ENCODE measurements at places on chromosomes 5 and 9.

DNA sequence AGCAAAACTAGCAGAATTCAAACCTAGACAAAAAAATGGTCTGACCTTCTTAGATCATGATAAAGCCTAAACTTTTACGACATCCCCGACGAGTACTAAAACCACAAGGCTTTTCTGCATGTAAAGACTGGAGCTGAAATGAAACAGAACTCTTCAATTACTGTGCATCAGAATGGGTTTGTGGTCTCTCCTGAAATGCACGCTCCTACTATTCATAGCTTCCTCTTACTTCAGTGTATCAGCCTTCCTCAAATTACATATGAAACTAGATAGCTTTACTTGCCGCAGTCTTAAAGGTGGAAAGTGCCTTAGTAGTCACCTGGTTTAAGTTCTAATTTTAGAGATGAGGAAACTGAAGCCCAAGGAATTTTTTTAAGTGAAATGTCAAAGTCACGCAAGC lies 24.6 kb upstream of the MED10 start:
- DNase-seq = no peak

- DNase-seq = no peak
These were observed 50.8 kb downstream of the RBM27 start for GRCh38 chr5:146254223-146254622.

DNA sequence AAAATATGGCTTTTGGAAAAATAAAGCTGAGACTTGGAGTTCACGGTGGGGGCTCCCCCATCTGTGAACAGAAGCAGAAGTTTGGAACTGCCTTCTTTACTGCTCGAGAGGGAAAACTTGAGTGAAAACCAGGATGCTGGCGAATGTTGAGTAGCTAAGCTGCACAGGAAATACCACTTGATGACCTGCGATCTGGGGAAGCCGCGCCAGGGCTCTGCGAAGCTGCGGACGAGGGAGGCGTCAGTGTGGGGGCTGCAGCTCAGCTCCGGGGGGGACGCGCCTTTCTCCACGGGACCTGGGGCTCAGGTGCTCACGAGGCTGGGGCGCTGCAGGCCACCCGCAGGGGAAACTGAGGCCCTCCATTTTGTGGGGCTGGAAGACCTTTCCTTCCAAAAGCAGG lies 62.3 kb downstream of the TENT4A start:
- no peak for DNase-seq

- peak; percentile 26 for DNase-seq
These were observed 2.5 kb downstream of the FST start for GRCh38 chr5:53482717-53483638.

DNA sequence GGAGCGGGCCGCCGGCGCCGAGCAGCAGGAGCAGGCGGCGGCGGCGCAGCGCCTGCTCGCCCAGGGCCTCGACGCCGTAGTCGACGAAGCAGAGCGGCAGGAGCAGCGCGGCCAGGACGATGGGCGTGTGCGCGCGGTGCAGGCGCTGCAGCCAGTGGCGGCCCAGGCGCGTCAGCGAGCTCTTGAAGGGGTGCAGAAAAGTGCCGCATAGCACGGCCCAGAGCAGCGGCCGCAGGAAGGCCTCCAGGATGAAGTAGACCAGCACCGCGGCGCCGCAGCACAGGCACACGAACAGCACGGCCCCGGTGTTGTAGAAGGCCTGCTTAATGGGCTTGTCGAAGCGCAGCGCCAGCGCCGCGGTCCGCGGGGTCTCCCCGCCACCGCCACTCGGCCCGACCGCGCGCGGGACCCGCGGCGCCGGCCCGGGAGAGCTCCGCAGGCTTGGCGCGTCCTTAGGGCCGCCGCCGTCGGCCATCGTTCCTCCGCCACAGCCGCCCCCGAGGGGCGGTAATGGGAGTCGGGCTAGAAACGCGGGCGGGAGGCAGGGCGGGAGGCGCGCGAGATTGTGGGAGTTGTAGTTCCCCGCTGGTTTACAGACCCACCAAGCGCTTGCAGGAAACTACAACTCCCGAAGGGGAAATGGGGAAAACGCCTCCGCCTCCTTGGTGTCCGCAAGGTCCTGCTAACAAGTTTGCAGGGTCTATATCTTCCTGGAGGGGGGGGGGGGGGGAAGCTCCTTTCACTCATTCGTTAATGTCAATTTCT lies at the start of gene TMEM245:
Gene TMEM245, minus strand, starts transcription at position 509 of the 765 bp plus-strand sequence. Its CDS starts 34 bp downstream, at position 475.
- peak; percentile 94 for DNase-seq

DNA sequence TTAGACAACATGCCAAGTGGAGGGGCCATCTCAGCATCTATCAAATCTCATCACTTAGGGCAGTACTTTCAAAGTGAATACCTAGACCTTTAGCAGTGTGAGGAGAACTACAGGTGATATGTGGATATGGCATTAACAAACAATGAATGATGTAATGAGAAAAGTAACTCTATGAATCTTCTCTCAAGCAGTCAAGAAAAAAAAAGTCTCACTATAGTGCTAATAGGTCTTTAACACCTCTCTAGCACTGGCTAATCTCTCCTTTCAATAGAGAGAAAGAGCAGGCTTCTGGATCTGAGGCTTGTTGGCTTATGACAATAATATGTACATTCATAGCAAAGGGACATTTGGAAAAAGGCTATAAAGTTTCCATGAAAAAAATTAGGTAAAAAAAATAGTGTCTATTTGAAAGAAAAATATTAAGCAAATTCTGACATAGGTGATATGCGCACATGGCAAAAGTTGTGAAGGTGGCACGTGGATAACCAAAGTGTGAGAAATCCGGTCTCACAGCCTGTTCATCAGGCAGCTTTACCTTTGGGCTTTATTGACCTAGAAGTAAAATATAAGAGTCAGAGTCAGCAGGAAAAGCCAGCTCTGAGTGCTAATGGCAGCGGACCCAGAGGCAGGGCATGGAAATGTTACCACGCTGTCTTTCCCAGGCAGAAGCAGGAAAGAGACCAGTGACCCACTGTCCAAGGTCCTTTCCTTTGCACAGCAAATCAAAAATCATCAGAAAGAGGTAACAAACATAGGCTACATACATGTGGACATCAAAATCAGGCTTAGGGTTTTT lies 203.4 kb downstream of the EFNA5 start:
- no peak for DNase-seq

- peak; percentile 82 for DNase-seq
These were observed 8.0 kb downstream of the LRRC26 start for GRCh38 chr9:137161558-137162486.

DNA sequence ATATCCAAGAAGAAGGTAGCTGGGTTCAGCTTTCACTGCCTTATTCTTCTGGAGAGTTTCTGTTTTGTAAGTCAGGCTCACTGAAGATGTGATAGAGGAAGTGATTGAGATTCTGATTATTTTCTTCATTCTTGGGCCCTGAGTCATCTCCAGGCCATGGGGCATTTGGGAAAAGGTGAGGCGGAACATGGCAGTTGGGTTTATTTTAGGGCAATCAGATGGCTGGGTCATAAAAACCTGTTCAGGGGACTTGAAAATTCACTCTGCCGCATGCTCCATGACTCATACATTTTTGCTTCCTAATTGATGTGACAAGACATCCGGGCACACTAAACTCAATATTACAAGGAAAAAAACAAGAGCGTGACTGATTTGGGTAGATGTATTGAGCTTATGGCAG lies 265.7 kb upstream of the KLF4 start:
- no peak for DNase-seq

Measured in SK-N-SH (cell line).